ENCODE measurements at places on chromosomes 7 and 10. TPM values are rescaled to one million over a fixed set of nuclear protein-coding genes. Genes with fewer than 3 reads are reported as not detected.

The CRYGN gene
- not detected for total RNA-seq

The GAD2 gene
- total RNA-seq, result 40.1 TPM

The RNF133 gene
- total RNA-seq, result 0.23 TPM

The SPDYE11 gene
- total RNA-seq, result not detected

The GPC2 gene
- total RNA-seq, result 49.6 TPM

The SSC4D gene
- 1.6 TPM for total RNA-seq

The CPXM2 gene
- total RNA-seq, result 4.8 TPM

The RASA4B gene
- total RNA-seq, result 17.1 TPM

The TMEM196 gene
- total RNA-seq, result 28.6 TPM

The BHLHA15 gene
- total RNA-seq, result 9.5 TPM

The SPACDR gene
- not detected for total RNA-seq

The EIF5AL1 gene
- 0.23 TPM for total RNA-seq

The CYP3A5 gene
- total RNA-seq, result not detected

The ZNF239 gene
- 17.3 TPM for total RNA-seq

The PRLHR gene
- 1.2 TPM for total RNA-seq

The RBM48 gene
- total RNA-seq, result 22.1 TPM

The UTF1 gene
- not detected for total RNA-seq

The SFXN2 gene
- 7.6 TPM for total RNA-seq

The IL2RA gene
- not detected for total RNA-seq
